ENCODE measurements at places on chromosomes 4 and X. TPM values are rescaled to one million over a fixed set of nuclear protein-coding genes. Genes with fewer than 3 reads are reported as not detected.

The ADGRG2 gene
- total RNA-seq, result not detected

The SPARCL1 gene
- not detected for total RNA-seq

The FAM53A gene
- total RNA-seq, result 3.5 TPM

DNA sequence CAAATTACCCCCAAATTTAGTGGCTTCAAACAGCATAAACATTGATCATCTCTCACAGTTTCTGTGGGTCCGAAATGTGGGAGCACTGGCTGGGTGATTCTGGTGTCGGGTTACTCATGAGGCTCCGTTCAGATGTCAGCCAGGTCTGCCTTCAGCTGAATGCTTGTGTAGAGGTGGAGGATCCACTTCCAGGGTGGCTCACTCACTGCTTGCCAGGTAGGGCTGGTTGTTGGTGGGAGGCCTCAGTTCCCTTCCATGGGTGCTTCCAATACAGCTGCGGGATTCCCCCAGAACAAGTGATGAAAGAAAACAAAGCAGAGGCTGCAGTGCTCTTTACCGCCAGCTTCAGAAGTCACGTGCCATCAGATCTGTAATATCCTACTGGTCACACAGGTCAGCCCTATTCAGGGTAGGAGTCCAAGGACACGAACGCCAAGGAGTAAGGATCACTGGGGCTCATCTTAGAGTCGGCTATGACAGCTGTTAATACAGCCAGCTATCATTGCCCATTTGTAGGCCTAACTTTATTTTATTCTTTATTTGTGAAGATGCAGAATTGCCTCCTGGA, 1.1 kb upstream of the SMIM43 start:
- peaks cover 2% of the 10 kb centered on the region for H3K36me3 ChIP-seq
- peaks cover 74% of the 10 kb centered on the region for H3K27me3 ChIP-seq
- peak; percentile 53 for DNase-seq
- H3K4me3 ChIP-seq, result no peak overlapping the region
- H3K4me1 ChIP-seq, result peaks cover 4% of the 10 kb centered on the region
- no peak overlapping the region for H3K27ac ChIP-seq

DNA sequence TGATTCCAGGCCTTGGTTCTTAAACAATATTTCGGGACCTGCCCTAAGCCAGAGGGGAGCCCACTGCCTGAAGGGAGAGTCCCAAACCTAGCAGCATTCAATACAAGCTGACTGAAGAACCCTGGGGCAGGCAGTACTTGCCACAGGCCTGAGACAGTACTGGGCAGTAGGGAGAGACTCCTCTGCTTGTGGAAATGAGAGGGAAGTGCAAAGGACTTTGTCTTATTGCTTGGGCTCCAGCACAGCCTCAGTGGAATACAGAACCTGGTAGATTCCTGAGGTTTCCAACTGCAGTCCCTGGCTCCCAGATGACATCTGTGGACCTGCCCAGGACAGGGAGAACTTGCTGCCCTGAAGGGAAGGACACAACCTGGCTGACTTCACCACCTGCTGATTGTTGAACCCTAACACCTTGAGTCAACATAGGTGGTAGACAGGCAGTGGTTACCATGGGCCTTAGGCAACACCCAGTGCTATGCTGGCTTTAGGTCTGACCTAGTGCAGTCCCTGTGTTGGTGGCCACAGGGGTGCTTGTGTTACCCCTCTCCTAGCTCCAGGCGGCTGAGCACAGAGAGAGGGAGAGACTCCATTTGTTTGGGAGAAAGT, 20.3 kb upstream of the ABCG2 start:
- no peak overlapping the region for H3K27ac ChIP-seq
- DNase-seq, result no peak
- no peaks in the 10 kb centered on the region for H3K27me3 ChIP-seq
- no peak overlapping the region for H3K4me3 ChIP-seq
- H3K4me1 ChIP-seq, result peaks cover 13% of the 10 kb centered on the region

- DNase-seq, result no peak
- H3K4me1 ChIP-seq, result no peaks in the 10 kb centered on the region
- no peaks in the 10 kb centered on the region for H3K27me3 ChIP-seq
- no peaks in the 10 kb centered on the region for H3K36me3 ChIP-seq
- H3K27ac ChIP-seq, result no peak overlapping the region
Observed at GRCh38 chr4:186844059-186844681, 120.5 kb upstream of the FAT1 start.

GRCh38 chrX:666762-667720, 36.5 kb downstream of the SHOX start:
- no peaks in the 10 kb centered on the region for H3K27me3 ChIP-seq
- no peak for DNase-seq
- no peaks in the 10 kb centered on the region for H3K36me3 ChIP-seq
- H3K27ac ChIP-seq, result no peak overlapping the region

DNA sequence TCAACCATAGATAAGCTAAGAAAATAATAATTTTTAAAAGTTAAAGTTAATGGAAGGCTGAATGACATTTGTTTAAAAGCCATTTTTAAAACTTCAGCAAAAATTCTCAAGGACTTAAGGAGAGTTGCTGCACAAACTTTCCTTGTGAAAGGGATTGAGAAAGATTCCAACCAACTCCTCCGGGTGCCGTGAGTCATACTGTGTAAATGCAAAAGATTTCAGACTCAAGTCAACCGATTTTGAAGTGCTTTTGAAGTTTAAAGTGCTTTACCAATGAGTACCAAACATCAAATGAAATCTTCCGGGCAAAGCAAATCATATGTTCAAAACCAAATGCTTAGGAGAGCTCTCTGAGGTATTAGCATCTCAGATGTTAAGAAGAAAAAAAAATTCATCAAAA, 31.4 kb downstream of the VCX2 start:
- H3K27ac ChIP-seq, result no peak overlapping the region
- no peaks in the 10 kb centered on the region for H3K4me1 ChIP-seq
- no peak for DNase-seq
- H3K36me3 ChIP-seq, result no peaks in the 10 kb centered on the region
- no peaks in the 10 kb centered on the region for H3K27me3 ChIP-seq

DNA sequence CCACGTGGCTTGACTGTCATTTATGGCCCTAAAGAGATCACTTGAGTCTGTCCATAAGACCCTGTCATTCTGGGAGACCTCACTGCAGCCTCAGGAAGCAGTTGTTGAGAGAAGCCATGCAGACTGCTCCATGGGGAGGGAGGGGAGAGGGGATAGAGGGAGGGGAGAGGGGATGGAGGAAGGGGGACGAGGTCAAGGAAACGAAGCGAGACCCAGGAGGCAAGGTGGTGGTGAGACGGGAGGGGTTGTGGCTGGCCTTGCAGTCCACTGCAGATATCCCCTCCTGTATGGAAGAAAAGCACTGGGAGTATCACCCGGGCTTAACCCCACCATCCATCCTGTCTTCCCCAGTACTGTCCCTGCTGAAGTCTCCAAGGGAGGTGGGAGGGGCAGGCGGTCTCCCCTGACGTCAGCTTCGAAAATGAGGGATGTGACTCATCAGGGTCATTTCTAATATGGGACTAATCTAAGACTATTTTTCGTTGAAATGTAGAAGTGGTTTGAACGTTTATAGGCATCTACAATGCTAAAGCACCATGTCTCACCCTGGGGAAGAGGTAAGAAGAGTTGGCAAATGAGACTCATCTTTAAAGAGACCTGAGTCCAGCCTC, 5.6 kb downstream of the TMEM255A start:
- no peaks in the 10 kb centered on the region for H3K36me3 ChIP-seq
- H3K27ac ChIP-seq, result no peak overlapping the region
- no peak for DNase-seq
- peaks cover 33% of the 10 kb centered on the region for H3K27me3 ChIP-seq

- H3K36me3 ChIP-seq, result no peaks in the 10 kb centered on the region
- H3K27me3 ChIP-seq, result no peaks in the 10 kb centered on the region
- H3K4me1 ChIP-seq, result no peaks in the 10 kb centered on the region
- H3K4me3 ChIP-seq, result no peak overlapping the region
- DNase-seq, result no peak
- no peak overlapping the region for H3K27ac ChIP-seq
Observed at GRCh38 chrX:54597728-54598127, 67.7 kb downstream of the GNL3L start.

DNA sequence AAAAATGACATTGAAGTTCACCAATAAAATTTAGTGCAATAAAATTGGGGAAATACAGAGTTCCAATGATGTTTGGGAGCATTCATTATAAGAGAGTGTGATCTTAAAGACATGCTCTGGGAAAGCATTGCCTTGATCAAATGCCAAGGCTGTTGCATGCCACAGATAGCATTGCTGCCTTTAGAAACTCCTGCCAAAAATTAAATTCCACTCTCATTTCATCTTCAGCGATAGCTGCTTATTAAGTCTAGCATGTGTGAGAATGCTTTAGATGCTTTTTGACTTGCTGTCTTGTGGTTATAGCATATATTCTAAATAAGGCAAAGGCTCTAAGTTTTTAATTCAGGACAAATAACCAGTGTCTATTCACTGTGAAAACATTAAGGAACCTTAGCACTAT, 49.3 kb downstream of the NPNT start:
- H3K4me3 ChIP-seq, result no peak overlapping the region
- no peak overlapping the region for H3K27ac ChIP-seq
- H3K4me1 ChIP-seq, result no peaks in the 10 kb centered on the region
- H3K27me3 ChIP-seq, result peaks cover 1% of the 10 kb centered on the region

DNA sequence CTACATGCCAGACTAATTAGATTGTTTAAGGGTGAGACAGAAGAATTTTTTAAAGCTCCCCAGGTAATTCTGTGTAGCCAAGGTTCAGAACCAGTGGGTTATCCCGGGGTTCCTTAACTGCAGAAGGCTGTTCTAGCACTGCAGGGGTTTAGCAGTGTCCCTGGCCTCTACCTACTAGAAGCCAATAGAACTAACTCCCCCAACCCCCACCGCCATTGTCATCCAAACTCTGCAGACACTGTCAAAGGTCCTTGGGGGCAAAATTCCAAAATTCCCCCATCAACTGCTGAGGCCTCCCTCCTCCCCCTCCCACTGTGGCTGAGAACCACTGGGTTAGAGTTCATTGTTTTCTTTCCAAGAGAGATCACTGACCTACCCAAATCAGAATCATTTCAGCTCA, 66.4 kb downstream of the MOSPD2 start:
- DNase-seq, result no peak
- H3K27me3 ChIP-seq, result no peaks in the 10 kb centered on the region
- H3K27ac ChIP-seq, result no peak overlapping the region
- H3K4me3 ChIP-seq, result no peak overlapping the region

DNA sequence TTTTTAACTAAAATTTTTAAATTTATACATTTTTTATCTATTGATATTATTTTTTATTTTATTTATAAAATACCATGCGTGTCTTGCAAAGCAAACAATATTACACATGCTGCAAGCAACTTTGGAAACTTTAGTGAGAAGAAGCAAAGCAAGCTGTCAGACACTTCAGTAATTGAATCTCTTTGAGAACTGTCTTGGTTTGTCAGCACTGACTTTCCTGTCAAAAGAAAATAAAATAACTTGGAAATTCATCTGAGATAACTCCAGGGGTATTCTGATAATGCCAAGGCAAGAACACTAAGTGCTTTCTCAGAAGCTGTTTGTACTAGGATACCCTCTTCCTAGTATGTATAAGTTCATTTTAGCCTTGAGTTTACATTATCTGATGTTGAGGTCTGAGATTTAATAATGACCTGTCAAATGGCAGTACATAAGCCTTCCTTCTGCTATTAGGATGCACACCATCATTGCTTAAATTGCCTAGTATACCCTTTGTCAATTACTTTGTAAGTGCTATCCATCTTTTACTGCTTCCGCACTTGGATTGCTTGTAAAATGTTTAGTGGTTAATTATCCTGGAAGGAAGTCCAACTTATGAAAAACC, 624.2 kb upstream of the AGA start:
- no peaks in the 10 kb centered on the region for H3K36me3 ChIP-seq
- H3K27ac ChIP-seq, result no peak overlapping the region
- no peaks in the 10 kb centered on the region for H3K27me3 ChIP-seq
- no peak for DNase-seq

DNA sequence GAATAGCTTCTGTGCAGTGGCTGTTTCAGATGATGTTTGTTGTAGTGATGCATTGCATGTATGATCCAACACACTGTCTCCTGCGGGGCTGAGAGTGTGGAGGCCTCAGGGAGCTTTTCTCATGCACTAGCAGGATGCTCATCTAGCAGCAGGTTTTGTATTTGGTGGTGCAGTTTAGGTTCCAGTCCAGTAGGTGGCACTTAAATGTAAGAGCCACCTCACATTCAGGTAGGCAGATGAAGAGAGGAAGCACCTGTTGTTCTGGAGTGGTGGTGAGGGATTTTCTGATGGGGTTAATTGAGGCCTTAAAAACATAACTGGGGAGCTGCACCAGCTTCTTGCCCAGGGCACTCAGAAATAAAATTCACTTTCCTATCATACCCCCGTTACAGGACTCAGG, 300.9 kb downstream of the SPIN4 start:
- DNase-seq, result no peak
- no peak overlapping the region for H3K4me3 ChIP-seq
- no peaks in the 10 kb centered on the region for H3K27me3 ChIP-seq
- H3K36me3 ChIP-seq, result no peaks in the 10 kb centered on the region
- no peak overlapping the region for H3K27ac ChIP-seq

DNA sequence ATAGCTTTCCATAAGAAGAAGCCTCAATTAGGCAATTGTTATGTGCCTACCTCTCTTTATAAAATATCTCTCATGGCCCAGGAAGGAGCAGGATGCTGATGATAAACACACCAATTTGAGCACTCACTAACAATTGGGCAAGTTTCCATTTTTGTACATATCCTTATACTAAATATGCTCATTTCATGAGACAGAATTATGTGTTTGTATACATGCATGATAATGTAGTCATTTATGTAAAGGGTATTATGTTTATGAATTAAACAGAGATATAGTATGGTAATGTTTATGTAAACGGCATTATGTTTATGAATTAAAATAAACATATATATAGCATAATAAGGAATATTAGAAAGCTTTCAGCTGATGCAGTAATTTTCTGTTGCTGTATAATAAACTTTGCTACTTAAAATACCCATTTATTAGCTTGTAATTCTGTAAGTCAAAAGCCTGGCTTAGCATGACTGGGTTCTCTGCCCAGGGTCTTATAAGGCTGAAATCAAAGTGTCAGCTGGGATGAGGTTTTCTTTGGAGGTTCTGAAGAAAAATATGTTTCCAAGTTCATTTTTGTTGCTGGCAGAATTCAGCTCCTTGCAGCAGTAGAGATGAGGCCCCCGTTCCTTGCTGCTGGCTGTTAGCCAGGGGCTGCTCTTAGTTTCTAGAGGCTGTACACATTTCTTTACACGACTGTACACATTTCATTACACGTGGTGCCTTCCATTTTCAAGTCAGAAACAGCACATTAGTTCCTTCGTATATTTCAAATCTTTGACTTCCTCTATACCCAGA, 89.0 kb downstream of the GLRA2 start:
- H3K27me3 ChIP-seq, result no peaks in the 10 kb centered on the region
- H3K4me1 ChIP-seq, result no peaks in the 10 kb centered on the region
- DNase-seq, result no peak
- H3K36me3 ChIP-seq, result no peaks in the 10 kb centered on the region

GRCh38 chrX:2989565-2989964, 16.8 kb upstream of the ARSH start:
- no peaks in the 10 kb centered on the region for H3K27me3 ChIP-seq
- no peak overlapping the region for H3K4me3 ChIP-seq
- no peak for DNase-seq
- H3K4me1 ChIP-seq, result no peaks in the 10 kb centered on the region
- no peaks in the 10 kb centered on the region for H3K36me3 ChIP-seq

GRCh38 chr4:144650311-144651005, 4.5 kb downstream of the HHIP start:
- H3K27me3 ChIP-seq, result peaks cover 48% of the 10 kb centered on the region
- H3K27ac ChIP-seq, result no peak overlapping the region
- H3K4me1 ChIP-seq, result peaks cover 17% of the 10 kb centered on the region
- peak; percentile 26 for DNase-seq
